ENCODE measurements at places on chromosomes 1 and 21. TPM values are rescaled to one million over a fixed set of nuclear protein-coding genes. Genes with fewer than 3 reads are reported as not detected.

PPIAL4G gene
- total RNA-seq = not detected

DNA sequence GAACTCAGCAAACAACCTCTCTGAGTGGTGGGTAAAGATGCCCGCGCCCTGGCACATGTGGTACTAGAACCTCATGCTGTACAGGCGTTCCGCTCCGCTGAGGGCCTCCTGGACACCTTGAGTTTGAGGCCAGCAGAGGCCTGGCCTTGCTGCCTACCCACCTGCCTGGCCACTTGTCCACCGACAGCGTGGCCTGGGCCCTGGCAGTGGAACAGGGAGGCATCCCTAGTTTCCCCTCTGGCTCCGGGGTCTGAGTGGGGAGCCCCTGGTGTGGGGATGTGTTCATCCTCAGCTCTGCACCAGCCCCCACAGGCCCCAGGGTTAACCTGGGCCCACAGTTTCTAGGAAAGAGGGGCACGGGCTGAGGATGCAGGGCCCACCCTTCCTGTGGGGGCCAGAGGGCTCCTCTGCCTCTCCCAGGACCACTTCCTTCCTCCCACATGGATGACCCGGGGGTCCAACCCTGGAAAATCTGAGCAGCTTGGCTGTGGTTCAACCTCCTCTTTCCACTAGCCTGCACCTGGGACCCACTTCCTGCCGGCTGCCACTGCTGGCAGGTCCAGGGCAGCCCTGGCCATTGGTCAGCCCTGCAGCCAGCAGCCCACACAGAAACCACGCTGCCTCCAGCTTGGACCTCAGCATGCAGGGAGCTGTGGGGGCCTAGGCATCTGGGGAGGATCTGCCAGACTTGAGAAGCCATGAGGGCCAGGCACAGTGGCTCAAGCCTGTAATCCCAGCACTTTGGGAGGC, 53.3 kb upstream of the COL18A1 start:
- H3K4me1 ChIP-seq = no peaks in the 10 kb centered on the region
- no peaks in the 10 kb centered on the region for H3K27me3 ChIP-seq
- no peak overlapping the region for H3K27ac ChIP-seq
- no peaks in the 10 kb centered on the region for H3K36me3 ChIP-seq

GRCh38 chr1:48793863-48794262, 17.2 kb upstream of the BEND5 start:
- DNase-seq = no peak
- no peaks in the 10 kb centered on the region for H3K4me1 ChIP-seq
- H3K4me3 ChIP-seq = no peak overlapping the region
- no peaks in the 10 kb centered on the region for H3K27me3 ChIP-seq

CDC42BPA gene
- total RNA-seq = 32.4 TPM

FAM177B gene
- not detected for total RNA-seq
